Esophagus squamous epithelium (tissue), 5 donors: ENCODE measurements at places on chromosomes 12 and 14.

- no peak for DNase-seq
Measured at GRCh38 chr12:92297932-92298696, 152.5 kb upstream of the BTG1 start.

DNA sequence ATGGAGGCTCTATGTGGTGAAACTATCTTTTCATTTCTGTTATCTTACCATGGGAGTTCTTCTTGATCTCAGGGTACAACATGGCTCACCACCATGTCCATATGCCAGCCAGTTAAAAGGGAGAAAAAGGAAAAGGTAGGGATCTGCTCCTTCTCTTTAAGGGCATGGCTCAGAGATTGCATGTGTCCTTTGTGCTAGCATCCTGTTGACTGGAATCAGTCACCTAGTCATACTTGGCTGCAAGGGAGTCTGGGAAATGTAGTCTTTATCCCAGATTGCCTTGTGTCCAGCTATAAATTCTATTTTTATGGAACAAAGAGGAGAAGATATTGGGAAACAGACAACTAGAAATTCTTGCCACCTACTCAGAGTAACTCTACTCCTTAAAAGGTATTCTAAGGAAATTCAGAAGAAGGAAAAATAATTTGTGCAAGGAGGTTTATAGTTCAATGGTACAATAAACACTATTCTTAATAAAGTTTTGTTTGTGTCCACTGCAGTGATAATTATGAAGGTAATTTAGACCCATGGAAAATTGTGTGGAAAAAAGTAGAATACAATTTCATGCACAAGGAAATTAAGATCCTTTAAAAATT is 86.4 kb upstream of the RPH3A start:
- no peak for DNase-seq

DNA sequence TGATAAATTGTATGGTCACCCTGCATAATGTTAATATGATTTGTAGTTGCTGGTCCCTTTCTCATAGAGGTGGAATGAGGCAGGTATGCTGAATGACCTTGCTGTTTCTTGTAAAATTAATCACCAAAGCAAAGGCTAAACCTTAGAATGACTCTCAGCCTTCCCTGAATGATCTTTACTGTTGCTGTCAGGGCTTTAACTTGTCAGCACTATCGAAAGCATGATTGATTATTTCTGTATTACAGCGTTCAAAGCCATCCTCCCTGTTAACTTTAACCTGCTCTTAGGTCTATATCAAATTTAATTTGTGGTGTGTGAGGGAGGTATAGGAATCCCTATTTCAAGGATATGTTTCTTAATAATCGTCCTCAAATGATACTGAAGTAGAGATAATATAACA is 23.1 kb downstream of the RASSF8 start:
- DNase-seq: no peak

- no peak for DNase-seq
Measured at GRCh38 chr14:85622106-85622505, 92.2 kb downstream of the FLRT2 start.

DNA sequence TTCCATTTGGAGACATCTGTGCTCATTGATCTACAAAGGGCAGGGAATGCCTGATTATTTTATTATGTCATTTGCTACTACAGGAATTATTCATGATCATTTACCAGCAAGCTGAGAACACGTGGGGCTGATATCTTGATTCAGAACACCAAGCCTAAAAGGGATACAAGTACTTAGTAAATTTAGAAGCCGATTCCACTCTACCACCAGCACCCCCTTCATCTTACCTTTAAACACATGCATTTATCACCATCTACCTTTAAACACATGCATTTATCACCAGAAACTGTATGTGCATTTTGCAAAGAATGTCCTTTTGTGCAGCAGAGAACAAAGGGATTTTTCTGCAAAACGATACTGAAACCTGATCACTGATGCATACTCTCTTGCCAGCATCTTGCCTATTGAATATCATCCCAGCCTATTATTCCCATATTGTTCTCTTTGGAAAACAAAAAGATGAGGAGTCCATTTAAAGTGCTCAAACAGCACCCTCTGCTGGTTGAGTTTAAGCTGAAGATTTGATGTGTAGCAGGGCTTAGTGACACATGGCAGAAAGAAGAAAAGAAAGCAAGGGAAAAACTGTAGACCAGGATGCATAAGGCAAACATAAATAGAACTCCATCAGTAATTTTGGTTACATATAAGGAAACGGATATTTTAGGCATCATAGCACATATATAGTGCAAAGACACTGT is 132.6 kb upstream of the PLEKHG7 start:
- no peak for DNase-seq

DNA sequence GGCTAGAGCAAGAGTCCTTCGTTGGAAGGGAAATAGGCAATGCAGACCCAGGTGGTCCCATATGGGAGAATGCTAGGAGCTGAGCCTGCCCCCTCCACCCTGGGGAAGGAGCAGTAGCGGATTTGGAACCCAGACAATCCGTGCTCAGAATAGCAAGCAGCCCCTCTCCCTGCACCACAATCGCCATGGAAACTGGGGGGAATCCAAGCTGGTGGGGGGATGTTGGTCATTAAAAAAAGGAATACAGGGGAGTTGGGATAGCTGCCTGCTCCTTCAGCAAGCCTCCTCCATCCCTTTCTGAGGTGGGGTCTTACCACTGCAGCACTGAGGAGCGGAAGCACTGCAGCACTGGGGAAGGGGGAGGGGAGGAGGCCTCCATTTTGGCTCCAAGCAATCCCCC is 2.9 kb downstream of the RND1 start:
- no peak for DNase-seq

- DNase-seq: no peak
Measured at GRCh38 chr14:103099733-103100280, 5.3 kb downstream of the EXOC3L4 start.

GRCh38 chr14:21191261-21191808 is 35.5 kb upstream of the OR5AU1 start:
- no peak for DNase-seq

GRCh38 chr14:91896419-91896818 is 29.1 kb upstream of the TC2N start:
- no peak for DNase-seq

DNA sequence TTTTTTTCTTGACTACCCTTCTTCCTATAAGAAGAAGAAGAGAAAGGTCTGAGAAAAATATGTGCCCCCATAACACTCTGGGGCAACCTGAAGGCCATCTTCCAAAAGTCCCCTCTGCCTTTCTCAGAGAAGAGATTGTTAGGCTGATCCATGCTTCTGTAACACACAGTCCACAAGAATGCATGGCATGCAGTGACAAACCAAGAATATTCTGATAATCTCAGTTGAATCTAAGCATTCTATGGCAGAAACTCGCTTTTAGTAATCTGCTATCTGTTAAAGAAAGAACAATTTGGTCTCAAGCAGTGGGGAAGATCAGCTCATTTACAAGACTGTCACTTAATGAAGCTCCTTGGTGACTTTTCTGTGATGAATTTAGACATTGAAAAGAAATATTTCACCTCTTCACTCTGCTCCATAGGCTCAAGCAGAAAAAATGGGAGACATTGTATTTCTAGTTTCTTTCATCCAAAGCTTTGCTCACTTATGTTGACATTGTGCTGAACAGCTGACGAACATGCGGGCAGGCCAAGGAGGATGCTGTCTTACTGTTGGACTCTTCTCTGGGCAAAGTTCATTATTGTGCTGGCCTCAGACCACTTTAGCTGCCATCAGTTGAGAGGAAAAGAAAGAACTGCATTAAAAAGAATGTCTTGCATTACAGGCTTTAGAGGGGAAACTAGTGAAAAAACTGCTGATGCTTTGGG is 957.1 kb downstream of the DIO2 start:
- no peak for DNase-seq

- DNase-seq: no peak
Measured at GRCh38 chr12:4734625-4735340, 14.6 kb downstream of the GALNT8 start.

- DNase-seq: no peak
Measured at GRCh38 chr12:113305281-113305856, 29.5 kb downstream of the SLC8B1 start.

- no peak for DNase-seq
Measured at GRCh38 chr12:113056631-113057488, at the start of gene DTX1. TSS of gene DTX1 (plus strand) at chr12:113056730. CDS start at chr12:113058193, 1,463 bp downstream.

- no peak for DNase-seq
Measured at GRCh38 chr12:109255377-109255776, 53.7 kb downstream of the FOXN4 start.

DNA sequence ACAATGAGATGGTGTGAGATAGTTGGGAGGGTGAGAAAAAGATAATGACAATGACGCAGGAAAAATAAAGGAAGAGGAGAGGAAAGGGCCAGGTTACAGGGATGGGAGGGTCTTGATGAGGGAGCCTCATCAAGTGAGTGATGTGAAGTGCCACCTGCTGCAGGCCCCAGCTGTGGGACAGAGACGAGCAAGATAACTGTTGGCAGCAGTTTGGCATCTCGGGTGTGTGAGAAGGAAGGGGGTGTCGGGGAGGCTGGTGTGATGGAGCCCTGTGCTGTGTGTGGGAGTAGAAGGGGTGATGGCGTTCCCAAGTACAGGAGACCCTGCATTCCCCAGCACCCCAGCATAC is 11.4 kb upstream of the TAC3 start:
- DNase-seq: no peak

DNA sequence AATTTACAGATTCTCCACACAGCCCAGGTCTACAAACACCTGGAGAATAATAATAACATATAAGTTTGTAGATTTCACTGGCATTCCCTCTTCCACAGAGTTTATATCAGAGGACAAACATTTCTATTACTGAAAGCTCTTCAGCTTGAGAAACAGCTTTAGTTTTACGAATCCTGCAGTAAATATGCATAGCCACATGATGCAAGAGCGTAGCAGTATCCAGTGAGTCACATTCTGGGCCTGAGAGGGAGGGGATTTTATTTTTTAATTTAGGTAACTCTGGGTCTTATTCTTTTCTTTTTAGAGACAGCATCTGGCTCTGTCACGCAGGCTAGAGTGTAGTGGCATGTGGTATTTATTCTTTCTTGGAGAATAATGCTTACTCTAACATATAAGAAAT is 1002.8 kb downstream of the TRHDE start:
- no peak for DNase-seq

- no peak for DNase-seq
Measured at GRCh38 chr14:96281486-96281885, 25.5 kb downstream of the BDKRB1 start.

GRCh38 chr14:87935886-87936285 is 57.1 kb downstream of the GALC start:
- no peak for DNase-seq

DNA sequence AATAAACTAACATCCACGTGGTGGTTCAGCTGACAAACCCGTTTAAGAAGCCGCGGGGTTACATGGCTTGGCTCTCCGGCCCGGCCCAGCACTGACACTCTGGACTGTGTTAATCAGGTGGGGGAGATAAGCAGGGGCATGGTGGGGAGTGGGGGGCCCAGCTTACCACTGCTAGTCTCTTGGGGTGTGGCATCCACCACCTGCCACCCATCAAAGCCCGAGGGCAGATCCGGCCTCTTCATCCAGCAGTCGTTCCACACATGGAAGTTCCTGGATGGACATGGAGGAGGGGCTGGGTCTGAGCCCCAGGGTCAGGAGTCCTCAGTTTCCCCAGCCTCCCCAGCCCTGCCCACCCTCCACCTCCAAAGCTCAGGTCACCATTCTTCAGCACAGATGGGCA is 4.9 kb downstream of the TGM1 start:
- no peak for DNase-seq

- DNase-seq: no peak
Measured at GRCh38 chr12:10717410-10717809, 5.7 kb downstream of the YBX3 start.

DNA sequence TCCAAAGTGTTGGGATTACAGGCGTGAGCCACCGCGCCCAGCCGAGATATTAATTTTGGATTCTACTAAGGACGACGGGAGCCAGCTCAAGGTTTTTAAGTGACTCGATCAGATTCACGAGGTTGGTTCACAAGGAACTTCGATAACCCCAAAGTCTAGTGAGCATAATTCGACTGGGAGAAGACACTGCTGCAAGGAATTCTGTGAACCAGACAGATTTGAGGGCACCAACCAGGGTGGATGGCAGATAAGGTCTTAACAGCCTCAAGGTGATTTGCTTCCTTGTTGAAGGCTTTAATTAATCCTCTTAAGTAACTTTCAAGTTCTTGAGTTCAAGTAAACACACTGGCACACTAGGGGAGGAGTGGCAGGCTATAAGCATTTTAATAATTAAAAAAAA is 1.1 kb upstream of the KLHDC2 start:
- DNase-seq: no peak

GRCh38 chr12:49903700-49904423 is at the start of gene FAIM2:
TSS of gene FAIM2 (minus strand) at chr12:49903900. CDS start at chr12:49903792, 108 bp downstream.
- no peak for DNase-seq

- no peak for DNase-seq
Measured at GRCh38 chr12:71469258-71469750, 29.7 kb downstream of the LGR5 start.

- DNase-seq: no peak
Measured at GRCh38 chr12:111413442-111414086, 7.8 kb downstream of the SH2B3 start.

DNA sequence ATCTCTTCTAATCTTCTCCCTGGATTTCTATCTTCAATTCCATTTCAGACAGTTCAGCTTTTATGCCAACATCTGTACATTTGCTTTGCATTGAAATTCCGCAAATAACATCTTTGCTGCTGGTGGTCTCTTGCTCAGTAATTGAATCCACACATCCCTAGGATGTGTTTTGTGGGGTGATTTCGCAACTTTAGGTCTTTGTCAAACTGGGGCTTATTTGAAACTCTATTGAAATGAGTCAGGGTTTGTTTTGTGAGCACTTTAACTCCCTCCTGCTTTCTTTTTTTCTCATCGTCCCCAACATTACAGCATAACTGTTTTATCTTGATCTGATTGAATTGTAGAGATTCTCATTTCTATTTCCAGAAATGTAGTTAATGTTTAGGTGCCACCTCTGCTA is 404.3 kb downstream of the NPAS3 start:
- no peak for DNase-seq

DNA sequence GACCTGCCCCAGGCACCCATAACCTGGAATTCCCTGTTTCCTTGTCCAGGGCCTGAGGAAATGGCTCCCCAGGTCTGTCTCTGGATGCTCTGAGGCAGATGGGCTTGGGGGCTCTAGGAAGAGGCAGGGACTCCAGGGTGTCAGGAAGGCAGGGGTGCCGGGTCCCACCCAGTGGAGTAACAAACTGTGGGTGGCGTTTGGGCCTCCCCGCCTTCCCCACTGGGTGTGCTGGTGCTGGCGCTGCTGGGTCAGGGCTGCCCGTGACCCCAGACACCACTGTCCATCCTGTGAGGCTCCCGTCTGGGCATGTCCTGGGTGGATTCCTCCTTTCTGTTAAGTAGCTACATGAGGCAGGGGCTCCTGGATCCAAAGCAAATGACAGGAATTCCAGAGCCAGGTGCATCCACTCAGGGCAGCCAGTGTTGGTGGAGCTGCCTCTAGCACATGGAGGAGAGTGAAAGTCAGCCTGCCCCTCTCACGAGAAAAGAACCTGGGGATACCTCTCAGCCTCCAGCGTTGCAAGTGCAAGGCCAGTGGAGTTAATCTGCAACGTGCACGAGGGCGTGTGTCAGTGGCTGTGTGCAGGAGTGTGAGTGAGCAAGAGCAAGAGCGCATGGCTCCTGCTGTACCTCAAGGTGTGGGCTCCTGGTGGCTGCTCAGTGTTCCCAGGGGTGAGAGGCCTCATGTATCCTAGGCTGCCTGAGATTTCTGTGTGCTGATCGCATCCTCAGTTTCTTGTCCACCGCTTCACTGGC is 403.1 kb downstream of the TMEM121 start:
- DNase-seq: no peak

GRCh38 chr12:15534322-15534721 is 212.0 kb downstream of the PTPRO start:
- no peak for DNase-seq
